ENCODE measurements at places on chromosomes 12 and 14.

GRCh38 chr14:58428118-58428683, 682 bp downstream of the KIAA0586 start:
- DNase-seq: peak; percentile 77

- peak; percentile 30 for DNase-seq
Measured at GRCh38 chr12:122518908-122519307, 7.8 kb downstream of the RSRC2 start.

DNA sequence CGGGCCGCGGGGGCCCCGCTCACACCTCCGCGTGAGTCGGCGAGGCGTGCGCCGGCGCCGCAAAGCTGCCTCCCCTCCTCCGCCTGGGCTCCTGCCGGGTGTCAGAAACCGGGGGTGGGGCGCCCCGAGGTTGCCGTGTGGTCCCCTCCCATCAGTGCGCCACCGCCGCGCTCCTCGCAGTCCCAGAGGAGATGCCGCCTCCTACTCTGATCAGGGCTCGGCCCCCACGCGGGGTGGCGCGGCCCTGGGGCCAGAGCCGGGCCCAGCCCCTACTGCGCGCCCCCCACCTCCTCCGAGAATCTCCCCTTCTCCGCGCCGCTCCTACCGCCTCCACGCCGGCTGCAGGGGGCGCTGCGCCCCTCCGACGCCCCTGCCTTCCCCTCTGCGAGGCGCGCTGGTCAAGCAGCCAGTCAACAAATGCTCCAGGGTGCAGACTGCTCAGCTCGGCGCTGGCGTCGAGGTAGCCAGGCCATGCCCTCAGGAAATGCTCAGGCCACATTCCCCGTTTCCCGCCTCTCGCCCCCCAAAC, 467 bp upstream of the JAG2 start:
- DNase-seq: no peak

DNA sequence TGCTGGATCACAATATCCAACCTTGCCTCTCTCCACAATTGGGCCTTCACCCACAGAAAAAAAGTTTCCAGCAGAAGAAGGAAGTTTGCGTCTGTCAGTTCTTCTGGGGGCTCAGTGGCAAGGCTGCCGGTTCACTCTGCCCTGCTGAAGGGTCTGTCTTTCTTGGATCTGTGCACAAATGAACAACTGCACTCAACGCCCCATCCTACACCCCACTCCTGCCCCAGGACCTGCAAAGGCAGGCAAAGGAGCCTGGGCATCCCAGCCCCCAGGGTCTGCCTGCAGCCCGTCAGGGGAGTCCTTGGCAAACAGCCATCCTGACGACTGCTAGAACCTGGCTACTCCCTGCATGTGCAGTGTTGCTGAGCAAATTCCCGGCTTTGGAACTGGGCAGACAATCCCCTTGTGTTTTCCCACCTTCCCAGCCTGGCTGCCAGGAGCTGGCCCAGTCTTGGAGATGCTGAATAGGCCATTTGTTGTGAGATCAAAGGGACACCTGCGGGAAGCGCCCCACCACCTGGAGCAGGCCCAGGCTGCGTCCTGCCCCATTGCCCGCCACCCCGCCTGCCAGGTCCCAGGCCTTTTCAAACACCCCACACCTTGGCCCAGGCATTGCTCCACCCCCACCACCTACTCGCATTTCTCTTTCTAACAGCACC, 311.9 kb downstream of the BCL11B start:
- DNase-seq: no peak

- DNase-seq: peak; percentile 23
Measured at GRCh38 chr14:23569443-23570151, 2.0 kb upstream of the AP1G2 start.

DNA sequence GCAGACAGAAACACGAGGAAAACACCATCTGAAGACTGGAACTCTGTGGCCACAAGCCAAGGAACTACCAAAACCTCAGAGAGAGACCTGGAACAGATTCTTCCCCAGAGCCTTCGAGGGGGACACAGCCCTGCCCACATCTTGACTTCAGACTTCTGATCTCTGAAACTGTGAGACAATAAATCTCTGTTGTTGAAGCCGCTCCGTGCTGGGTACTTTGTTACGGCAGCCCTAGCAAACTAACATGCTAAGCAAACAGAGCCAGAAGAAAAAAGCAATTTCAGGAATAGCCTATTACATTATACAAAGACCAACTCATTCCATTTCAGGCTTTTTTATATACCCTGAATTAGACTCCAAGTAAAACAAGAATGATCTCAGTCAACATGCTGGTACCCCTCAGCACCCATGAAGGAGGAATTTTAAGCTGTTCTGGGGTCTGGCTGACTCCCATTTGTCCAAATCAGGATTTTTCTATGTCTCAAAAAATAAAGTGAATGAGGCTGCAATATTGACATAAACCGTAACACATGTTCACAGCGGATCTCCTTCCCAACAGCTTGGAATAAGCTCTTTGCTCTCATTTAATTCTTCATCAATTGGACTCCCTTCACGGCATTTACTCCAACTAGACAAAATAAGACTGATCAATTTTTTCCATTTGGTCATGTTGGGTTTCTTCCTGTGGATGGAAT, 190.1 kb downstream of the FOXN3 start:
- no peak for DNase-seq

- no peak for DNase-seq
Measured at GRCh38 chr14:98404811-98405210, 867.2 kb downstream of the BCL11B start.

- peak; percentile 16 for DNase-seq
Measured at GRCh38 chr12:91189516-91189915, 6.9 kb upstream of the DCN start.

DNA sequence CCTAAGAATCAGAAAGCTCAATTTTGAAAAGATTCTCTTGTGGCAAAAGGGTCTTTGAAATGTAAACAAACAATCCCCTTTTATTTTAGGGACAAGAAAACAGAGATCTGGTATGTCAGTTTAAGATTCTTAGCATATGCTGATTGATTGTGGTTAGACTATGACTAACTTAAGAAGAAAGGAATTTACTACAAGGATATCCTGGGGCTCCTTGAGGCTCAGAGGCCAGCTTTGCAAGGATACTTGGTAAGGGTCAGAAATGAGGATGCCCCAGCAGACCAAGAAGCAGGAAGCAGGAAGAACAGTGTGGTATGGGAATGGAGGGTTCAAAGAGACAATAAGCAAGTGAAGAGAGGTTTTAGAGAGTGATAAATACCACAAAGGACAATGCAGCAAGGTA, 474.6 kb downstream of the ETNK1 start:
- peak; percentile 4 for DNase-seq

- DNase-seq: no peak
Measured at GRCh38 chr14:77323571-77323970, 2.7 kb downstream of the GSTZ1 start.

DNA sequence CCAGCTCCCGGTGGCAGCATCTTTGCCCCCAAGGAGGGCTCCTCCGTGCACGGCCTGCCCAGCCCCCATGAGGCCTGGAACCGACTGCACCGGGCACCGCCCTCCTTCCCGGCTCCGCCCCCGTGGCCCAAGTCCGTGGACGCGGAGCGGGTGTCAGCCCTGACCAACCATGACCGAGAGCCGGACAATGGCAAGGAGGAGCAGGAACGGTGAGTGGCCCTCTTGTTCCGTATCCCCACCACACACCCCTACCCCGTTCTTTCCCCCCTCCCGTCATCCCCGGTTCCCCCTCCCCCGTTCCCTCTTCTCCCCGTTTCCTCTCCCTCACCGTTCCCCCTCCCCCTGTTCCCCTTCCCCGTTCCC, 28.3 kb downstream of the LRCOL1 start:
- no peak for DNase-seq

- no peak for DNase-seq
Measured at GRCh38 chr12:132224484-132224883, 80.2 kb downstream of the NOC4L start.

GRCh38 chr12:50221228-50222008, 54.2 kb upstream of the CERS5 start:
- peak; percentile 83 for DNase-seq

DNA sequence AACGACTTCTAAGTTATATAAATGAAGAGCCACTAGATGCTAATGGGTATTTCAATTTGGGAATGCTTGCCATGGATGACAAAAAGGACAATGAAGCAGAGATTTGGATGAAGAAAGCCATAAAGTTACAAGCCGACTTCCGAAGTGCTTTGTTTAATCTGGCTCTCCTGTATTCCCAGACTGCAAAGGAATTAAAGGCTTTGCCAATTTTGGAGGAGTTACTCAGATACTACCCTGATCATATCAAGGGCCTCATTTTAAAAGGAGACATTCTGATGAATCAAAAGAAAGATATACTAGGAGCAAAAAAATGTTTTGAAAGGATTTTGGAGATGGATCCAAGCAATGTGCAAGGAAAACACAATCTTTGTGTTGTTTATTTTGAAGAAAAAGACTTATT, 52.8 kb downstream of the TMTC3 start:
- no peak for DNase-seq

DNA sequence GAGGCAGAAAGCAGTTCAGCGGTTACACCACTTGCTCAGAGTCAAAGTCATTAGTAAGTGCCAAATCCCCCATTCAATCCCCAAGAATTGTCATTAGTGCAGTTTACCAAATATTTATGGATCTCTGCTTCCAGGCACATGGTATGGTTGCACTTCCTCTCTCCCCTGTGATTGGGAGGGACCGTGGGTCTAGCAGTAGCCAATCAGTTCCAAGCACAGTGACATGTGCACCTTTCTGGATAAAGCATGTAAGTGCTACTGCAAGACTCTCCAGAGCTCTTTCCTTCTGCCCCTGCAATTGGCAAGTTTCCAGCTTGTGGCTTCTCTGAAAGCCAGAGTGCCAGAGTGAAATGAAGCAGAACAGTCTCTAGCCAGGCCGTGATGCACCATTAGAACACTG, 85.3 kb upstream of the FLRT2 start:
- DNase-seq: no peak

GRCh38 chr14:93895023-93895604, 32.0 kb upstream of the FAM181A start:
- DNase-seq: no peak

DNA sequence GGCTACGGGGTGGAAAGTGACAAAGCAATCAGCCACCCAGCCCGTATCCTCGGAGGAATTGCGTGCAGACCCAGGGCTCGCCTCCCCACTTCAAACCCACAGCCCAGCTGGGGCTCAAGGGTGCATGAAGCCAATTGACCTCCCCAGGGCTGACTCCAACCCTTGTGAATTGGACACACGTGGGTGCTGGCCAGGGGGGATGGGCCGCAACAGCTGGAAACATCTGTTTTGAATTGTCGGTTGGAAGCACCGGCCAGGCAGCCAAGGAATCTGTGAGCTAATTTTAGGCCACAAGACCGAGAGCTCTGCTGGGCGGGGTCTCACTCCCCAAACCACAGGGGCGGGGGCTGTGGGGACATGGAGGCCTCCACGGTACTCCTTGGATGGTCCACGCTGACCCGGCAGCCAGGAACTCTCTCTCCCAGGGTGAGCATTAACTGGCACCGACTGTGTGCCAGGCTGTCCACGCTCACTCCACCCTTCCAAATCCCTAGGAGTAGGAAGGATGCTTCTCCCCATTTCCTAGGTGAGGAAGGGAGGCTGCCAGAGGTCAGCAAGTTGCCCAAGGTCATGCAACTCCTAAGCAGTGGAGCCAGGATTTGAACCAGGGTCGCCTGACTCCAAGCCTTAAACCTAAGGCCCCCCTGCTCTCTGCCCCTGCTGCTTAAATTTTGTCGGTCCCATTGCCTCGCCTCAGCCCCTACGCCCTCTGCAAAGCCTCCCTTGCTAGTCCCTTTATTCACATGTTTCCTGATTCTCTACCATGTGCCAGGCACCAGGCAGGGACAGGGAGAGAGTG, 11.9 kb upstream of the TMEM119 start:
- no peak for DNase-seq

- DNase-seq: no peak
Measured at GRCh38 chr12:64323006-64323405, 67.6 kb downstream of the C12orf56 start.

GRCh38 chr14:38420048-38420447, 164.2 kb upstream of the CLEC14A start:
- DNase-seq: peak; percentile 31

DNA sequence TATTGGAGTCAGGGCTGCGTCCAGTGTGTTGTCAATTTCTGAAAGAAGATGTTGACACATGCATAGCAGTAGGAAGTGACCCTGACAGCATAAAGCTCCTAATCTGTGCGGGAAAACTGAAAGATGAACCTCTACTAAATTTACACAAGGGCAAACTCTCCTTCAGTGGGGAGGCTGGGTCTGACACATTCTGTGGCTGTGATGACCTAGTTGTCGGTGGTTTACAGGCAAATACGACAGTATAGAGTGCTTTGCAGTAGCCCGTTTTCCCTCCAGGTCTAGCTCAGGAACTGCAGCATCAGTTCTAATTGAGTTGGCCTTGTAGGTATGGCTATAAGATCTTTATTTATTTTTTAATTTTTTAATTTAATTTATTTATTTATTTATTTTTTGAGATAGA, 14.8 kb upstream of the GABARAPL1 start:
- DNase-seq: no peak

DNA sequence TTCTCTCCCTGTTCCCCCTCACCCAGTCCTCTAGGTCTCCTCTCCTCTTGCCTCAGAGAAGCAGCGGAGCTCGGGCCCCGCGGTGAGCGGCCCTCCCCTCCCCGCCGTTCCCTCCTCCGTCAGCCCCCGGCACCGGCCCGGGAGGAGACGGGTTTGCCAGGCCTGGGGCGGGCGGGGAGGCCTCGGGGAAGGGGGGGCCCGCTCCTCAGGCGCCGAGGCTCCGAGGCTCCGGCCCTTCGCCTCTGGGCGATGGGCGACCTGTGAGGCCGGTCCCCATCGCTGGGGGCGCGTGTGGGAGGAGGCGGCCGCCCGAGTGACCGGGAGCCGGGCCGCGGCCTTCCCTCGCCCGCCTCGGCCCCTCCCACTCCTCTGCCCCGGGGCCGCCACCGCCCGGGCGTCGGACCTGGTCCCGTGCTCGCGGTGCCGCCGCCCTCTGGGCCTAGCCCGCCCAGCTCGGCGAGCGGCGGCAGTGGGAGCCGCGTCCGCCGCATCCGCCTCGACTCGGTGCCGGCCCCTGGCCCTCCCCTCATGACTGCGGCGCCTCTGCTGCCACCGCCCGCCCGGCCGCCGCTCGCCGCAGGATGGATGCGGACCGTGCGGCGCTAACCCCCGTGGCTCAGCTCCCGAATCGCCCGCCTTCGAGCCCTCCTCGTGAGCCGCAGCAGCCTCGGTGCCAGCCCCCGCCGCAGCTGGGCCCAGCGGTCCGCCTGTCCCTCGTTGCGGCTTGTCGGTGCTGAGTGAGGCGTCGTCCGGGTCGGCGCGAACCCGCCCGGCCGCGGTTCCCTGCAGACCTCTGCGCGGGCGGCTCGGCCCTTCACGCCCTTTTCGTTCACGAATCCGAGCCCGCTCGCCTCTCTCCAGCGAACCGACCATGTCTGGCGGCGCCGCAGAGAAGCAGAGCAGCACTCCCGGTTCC, 574 bp downstream of the WNK1 start:
- peak; percentile 67 for DNase-seq

DNA sequence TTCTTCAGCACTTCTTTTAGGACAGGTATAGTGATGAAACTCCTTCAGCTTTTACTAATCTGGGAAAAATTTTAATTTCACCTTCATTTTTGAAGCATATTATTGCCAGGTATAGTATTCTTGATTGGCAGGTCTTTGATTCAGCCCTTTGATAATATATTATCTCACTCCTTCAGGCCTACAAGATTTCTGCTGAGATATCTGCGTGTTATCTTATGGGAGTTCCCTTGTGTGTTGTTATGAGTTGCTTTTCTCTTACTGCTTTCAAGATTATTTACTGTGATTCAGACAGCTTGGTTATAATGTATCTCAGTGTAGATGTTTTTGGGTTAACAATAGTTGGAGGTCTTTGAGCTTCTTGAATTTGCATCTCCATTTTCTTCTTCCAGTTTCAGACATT, 87.4 kb downstream of the ATF7IP start:
- DNase-seq: no peak

- DNase-seq: peak; percentile 21
Measured at GRCh38 chr14:95328729-95329503, 9.2 kb upstream of the CLMN start.

Data from ELR (cell line).